ENCODE measurements at places on chromosomes 3 and 15.

GRCh38 chr3:165642761-165643420 is 194.3 kb downstream of the BCHE start:
- DNase-seq, result no peak

DNA sequence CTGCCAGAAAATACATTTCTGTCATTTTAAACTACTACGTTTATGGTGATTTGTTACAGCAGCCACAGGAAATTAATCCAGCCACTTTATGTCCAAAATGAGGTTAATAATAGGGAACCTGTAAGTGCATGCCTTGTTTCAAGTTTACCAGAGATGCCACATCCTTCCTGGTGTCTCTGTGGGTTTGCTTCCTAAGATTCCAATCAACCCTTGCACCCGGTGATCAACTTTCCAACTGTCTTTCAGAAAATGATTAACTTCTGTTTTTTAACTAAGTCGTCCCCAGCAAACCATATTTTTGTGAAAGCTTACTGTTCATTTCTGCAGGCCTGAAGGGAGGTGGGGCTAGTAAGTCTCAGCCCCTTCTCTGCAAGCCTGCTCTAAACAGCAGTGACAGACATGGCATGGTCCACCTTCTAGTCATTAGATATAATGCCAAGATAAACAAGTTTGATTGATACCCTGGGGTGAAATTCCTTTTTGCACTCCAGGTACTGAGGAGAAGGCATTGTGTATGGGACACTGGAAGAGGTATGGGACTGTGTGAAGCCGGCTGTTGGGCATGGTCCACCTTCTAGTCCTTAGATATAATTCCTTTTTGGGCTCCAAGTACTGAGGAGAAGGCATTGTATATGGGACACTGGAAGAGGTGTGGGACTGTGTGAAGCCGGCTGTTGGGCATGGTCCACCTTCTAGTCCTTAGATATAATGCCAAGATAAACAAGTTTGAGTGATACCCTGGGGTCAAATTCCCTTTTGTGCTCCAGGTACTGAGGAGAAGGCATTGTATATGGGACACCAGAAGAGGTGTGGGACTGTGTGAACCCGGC is 11.1 kb upstream of the TMC3 start:
- no peak for DNase-seq

GRCh38 chr3:145118303-145118702 is 1042.7 kb downstream of the PLOD2 start:
- no peak for DNase-seq

DNA sequence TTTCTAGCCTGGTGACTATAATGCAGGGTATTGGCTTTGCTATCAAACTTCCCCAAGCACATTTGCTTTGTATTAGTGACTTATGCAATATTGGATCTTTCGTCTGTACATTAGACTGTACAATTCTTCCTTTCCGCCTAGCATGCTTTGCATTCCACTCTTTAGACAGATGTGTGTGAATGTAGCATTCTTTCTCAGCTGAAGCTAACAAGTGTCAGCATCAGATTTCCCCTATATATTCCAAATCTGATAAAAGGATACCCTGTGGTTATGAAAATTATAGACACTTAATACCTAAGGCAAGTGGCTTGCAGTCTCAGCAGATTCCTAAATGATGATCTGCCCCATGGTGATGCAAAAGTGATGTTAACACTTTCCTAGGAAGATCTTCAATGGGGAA is 360.1 kb downstream of the CNTN4 start:
- no peak for DNase-seq

- no peak for DNase-seq
Observed at GRCh38 chr15:88400084-88400483, 67.1 kb downstream of the MRPL46 start.

DNA sequence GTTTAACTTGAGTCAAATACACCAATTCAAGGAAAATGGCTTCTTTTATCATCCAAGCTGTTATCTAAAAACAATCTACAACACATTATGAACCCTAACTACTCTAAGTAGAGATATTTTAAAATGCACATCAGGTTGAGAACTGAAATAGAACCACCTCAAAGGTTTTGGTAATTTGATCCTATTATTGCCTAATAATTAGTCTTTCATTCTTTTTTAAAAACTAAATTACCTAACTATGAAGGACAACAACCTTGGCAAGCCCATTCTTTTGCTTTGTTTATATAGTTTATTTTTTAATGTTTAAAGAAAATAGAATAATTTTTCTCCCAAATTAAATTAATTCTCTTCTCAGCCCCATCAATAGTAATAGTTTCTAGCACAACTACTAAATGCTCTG is 61.1 kb upstream of the PPIB start:
- DNase-seq, result no peak

DNA sequence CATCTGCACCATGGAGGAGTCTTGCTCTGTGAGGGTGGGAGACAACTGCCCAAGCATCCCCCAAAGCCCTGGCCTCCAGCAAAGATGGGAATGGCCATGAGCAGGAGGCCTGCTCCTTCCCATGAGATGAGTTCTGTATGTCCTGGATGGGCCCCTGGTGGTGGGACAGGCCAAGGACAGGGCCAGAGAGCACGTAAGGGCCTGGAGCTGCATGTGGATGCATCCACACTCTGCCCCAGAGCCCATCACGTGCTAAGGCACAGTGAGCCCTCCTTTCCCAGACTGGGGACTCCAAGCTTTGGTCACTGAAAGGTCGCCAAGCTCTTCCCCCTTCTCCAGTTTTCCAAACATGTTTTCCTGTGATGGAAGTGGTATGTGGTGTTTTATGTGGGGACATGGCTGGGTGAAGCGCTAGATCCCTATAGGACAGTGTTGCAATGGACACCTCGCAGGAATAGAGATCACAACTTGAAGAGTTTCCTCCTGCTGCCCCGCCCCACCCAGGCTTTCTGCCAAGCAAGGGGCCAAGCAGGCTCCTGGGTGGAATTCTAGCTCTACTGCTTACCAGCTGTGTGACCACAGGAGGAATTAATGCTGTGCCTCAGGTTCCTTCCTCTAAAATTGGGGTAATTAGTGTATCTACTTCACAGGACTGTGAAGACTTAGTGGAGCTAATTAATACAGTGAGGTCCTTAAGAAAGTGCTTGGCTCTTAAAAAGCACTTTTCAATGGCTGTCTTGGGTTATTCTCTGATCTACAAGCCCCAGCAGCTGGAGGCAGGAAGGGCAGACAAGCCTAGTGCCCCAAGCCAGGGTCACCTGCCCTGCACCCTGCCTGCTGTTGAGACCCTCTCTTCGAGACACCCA is 106.4 kb upstream of the RPL32 start:
- no peak for DNase-seq

- DNase-seq, result no peak
Observed at GRCh38 chr3:100163787-100164186, 49.5 kb upstream of the FILIP1L start.

DNA sequence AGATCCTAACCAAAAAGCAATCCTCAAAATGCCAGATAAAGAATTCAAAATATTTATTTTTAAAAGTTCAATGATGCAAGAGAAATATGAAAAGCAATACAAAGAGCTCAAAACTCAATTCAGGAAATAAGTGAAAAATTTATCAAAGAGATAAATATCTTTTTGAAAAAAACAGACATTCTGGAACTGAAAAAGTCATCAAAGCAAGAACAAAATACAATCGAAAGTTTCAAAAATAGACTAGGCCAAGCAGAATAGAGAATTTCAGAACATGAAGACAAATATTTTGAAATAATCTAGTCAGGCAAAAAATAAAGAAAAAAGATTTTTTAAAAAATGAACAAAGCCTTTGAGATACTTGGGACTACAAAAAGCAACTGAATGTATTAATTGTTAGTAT is 83.4 kb upstream of the STT3B start:
- no peak for DNase-seq

GRCh38 chr3:188320757-188321156 is 166.8 kb downstream of the LPP start:
- DNase-seq, result no peak

GRCh38 chr3:101829437-101829830 is 19.9 kb upstream of the NFKBIZ start:
- DNase-seq, result no peak

DNA sequence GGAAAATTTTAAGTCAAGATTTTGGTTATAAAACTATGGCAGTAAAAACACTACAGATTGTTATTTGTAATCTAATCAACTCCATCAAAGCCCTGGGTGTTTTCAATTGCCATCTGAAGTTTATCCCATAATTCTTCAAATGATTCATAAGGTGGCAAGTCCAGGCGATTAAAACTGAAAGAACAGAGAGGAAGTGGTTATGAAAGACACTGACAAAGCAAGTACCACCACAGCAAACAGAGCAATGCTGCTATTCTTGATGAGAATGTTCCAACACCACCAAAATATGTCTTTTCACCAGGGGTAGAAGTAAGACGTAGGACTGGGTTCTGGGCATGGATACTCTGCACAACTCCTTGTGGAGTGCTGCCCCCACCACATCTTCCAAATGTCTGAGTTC is 86.9 kb upstream of the PRTG start:
- DNase-seq, result no peak

DNA sequence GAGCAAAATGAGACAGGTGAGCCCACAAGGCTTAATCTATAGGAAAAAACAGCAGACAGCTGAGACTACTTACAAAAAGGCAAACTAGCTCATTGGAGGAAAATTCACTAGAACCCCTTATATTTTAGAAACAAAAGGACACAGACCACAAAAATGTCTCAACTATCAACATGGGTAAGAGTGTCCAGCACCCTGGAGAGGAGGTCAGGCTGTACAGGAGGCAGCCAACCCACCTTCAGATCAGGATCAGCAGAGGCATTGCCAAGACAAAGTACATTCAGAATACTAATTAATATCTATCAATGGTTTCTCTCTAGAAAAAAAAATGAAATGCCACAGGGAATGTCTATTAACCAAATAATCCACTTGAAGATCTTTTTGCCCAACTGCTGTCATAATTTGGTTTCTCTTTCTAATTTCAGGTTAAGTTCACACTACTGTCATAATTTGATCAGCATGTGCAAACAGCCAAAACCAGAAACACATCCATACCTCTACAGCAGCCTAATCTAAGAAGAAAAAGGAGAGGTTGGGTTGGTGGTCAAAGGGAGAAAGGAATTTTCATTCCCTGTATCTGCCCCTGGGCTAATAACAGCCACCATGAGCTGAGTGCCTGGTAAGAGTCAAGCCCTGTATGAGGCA is 26.0 kb upstream of the THBS1 start:
- DNase-seq, result no peak

GRCh38 chr15:95469496-95470000 is 861.0 kb upstream of the NR2F2 start:
- no peak for DNase-seq

GRCh38 chr3:17342119-17342518 is 400.3 kb downstream of the TBC1D5 start:
- no peak for DNase-seq

- no peak for DNase-seq
Observed at GRCh38 chr15:45603881-45604280, 16.7 kb downstream of the BLOC1S6 start.

GRCh38 chr15:85972805-85973540 is 106.7 kb upstream of the AGBL1 start:
- no peak for DNase-seq

GRCh38 chr3:196063049-196063448 is 18.8 kb downstream of the TFRC start:
- no peak for DNase-seq

- no peak for DNase-seq
Observed at GRCh38 chr3:160837394-160837980, 81.5 kb downstream of the PPM1L start.

DNA sequence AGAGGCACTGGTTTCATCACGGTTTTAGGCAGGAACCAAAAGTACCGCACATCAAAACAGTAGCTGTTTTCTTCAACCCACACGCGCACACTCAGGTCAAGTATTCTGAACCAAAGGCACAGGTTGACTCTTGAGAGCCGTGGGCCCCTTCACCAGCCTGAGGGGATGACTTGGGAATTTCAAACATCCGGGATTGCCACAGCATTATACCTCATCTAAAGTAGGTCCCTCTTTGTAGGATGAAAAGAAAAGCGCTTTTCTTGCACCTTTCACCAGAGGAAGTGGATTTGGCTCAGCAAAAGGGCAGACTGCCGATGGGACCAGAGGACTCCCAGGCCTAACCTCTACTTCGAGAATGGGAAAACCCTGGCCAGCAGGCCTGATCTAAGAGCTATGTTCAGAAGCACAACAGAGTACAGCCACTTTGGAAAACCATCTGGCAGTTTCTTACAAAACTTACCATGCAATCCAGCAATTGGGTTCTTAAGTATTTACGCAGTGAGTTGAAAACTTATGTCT is 88.2 kb upstream of the PROK2 start:
- no peak for DNase-seq

DNA sequence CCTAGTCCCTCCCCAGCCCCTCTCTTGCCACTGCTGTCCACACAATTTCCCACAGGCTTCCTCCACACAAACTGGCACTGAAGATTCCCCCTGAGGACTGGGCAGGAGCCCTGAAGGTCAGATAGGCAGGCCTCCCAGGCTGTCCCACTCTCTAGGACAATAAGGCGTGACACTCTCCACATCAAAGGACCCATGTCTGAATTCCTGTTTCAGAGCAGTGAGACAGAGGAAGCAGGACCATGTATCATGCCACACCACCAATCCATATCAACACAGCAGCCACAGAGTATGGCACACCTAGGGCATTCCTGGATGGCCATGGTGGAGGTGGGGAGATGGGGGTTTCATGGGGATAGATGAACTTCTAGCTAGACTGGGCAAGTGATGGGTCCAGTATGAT is 13.8 kb upstream of the CCR1 start:
- DNase-seq, result no peak

- DNase-seq, result no peak
Observed at GRCh38 chr3:185744997-185745843, 79.6 kb downstream of the IGF2BP2 start.

- DNase-seq, result no peak
Observed at GRCh38 chr3:100518983-100519382, 26.6 kb downstream of the TMEM45A start.

DNA sequence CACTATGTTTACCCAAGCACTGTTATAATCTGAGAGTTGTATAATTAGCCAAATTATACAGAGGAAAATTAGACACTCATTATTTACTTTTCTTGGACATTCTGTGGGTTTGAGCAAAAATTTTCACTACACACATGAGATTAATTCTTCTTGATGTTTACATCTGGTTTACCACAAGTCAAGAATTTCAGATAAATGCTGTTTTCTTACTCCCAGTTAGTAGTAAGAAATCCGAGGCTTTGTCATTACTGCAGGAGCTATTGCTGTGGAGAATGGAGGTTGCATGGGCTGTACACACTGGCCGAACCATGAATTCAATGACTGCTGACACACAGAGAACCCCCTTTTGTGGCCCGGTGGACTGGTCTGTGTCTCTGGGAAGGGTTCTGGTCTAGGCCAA is 207.7 kb upstream of the CFAP20DC start:
- no peak for DNase-seq

DNA sequence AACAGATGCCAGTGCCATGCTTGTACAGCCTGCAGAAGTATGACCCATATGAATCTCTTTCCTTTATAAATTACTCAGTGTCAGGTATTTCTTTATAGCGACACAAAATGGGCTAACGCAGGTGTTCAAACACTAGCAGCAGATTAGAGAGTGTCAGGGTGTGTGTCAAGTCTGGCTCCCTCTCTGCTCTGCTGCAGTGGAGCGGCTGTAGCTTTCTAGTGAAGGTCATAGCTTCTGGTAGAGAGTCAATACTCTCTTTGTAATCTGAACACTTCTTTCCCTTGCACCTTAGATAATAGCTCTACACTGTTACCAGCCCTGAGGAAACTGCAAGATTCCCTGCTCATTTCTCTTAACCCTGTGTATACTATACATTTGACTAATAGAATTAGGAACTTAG is 483.2 kb upstream of the TGFBR2 start:
- DNase-seq, result no peak

GRCh38 chr3:111758642-111759041 is 100.4 kb upstream of the PHLDB2 start:
- DNase-seq, result no peak

GRCh38 chr15:79091204-79091867 is 756 bp upstream of the RASGRF1 start:
- DNase-seq, result no peak
